Thymus (tissue), 14 donors: ENCODE measurements at places on chromosomes 5 and 9. TPM values are rescaled to one million over a fixed set of nuclear protein-coding genes. Genes with fewer than 3 reads are reported as not detected.

GRCh38 chr5:132220491-132220890 lies 7.2 kb downstream of the P4HA2 start:
- H3K36me3 ChIP-seq: no peaks in the 10 kb centered on the region
- DNase-seq: no peak
- H3K27ac ChIP-seq: no peak overlapping the region
- no peak overlapping the region for H3K4me3 ChIP-seq
- no peaks in the 10 kb centered on the region for H3K27me3 ChIP-seq
- peaks cover 14% of the 10 kb centered on the region for H3K4me1 ChIP-seq

GRCh38 chr9:37946041-37946440 lies 42.1 kb upstream of the SLC25A51 start:
- H3K27ac ChIP-seq: no peak overlapping the region

GRCh38 chr9:124835026-124835557 lies 18.2 kb upstream of the WDR38 start:
- H3K27me3 ChIP-seq: no peaks in the 10 kb centered on the region
- peaks cover 10% of the 10 kb centered on the region for H3K4me1 ChIP-seq
- peak overlapping the region; percentile 59 for H3K27ac ChIP-seq
- H3K4me3 ChIP-seq: no peak overlapping the region
- DNase-seq: no peak

PCDHGC5 gene
- 0.19 TPM for total RNA-seq

GRCh38 chr9:97473717-97474116 lies 27.7 kb upstream of the TMOD1 start:
- H3K4me1 ChIP-seq: no peaks in the 10 kb centered on the region
- H3K27me3 ChIP-seq: no peaks in the 10 kb centered on the region
- DNase-seq: no peak
- no peaks in the 10 kb centered on the region for H3K36me3 ChIP-seq

DNA sequence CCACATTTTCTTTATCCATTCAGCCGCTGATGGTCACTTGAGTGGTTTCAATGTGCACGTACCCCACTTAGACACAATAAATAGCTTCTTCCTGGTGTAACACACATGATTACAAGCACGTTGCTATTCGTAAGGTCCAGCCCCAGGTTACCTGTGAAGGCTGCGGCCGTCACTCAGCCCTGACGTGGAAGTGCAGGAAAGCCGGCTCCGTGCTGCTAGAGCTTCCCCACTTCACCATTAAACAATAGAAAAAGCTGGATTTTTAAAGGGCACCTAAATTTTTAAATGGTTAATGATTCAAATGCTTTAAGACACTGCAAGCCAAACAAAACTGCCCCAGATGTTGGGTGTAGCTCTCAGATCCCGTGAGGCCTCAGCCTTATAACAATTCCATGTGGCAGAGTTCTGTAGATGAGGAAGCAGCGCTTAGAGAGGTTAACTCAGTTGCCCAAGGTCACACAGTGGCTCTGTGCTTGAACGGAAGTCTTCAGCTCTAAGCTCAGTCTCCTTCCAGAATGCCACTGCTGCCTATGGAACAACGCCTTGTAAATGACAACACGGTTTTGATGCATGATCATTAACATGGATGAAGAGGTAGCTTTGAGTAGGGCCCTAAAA lies 125.7 kb downstream of the COL23A1 start:
- no peak overlapping the region for H3K27ac ChIP-seq
- no peaks in the 10 kb centered on the region for H3K27me3 ChIP-seq
- H3K4me3 ChIP-seq: no peak overlapping the region
- no peak for DNase-seq
- peaks cover 2% of the 10 kb centered on the region for H3K4me1 ChIP-seq

SPAG8 gene
- 3.1 TPM for total RNA-seq

GRCh38 chr5:56429110-56429561 lies 196.0 kb upstream of the ANKRD55 start:
- H3K27me3 ChIP-seq: no peaks in the 10 kb centered on the region
- no peak for DNase-seq
- H3K4me1 ChIP-seq: no peaks in the 10 kb centered on the region
- no peak overlapping the region for H3K27ac ChIP-seq
- no peak overlapping the region for H3K4me3 ChIP-seq
- H3K36me3 ChIP-seq: no peaks in the 10 kb centered on the region

GRCh38 chr5:141876628-141877355 lies 1.4 kb downstream of the PCDH1 start:
- peaks cover 7% of the 10 kb centered on the region for H3K4me1 ChIP-seq
- H3K27me3 ChIP-seq: peaks cover 64% of the 10 kb centered on the region
- no peak overlapping the region for H3K27ac ChIP-seq
- no peaks in the 10 kb centered on the region for H3K36me3 ChIP-seq
- no peak for DNase-seq
- H3K4me3 ChIP-seq: no peak overlapping the region

PCDHGB5 gene
- total RNA-seq: 1.6 TPM

HSPB3 gene
- 0.94 TPM for total RNA-seq

GRCh38 chr9:80127920-80128319 lies 556.2 kb downstream of the TLE4 start:
- no peaks in the 10 kb centered on the region for H3K36me3 ChIP-seq
- H3K27me3 ChIP-seq: no peaks in the 10 kb centered on the region
- no peaks in the 10 kb centered on the region for H3K4me1 ChIP-seq
- no peak overlapping the region for H3K4me3 ChIP-seq

BARHL1 gene
- not detected for total RNA-seq

GRCh38 chr5:169686137-169686536 lies 49.1 kb downstream of the DOCK2 start:
- H3K4me1 ChIP-seq: no peaks in the 10 kb centered on the region
- DNase-seq: no peak
- no peak overlapping the region for H3K27ac ChIP-seq
- H3K36me3 ChIP-seq: peaks cover 73% of the 10 kb centered on the region
- H3K27me3 ChIP-seq: no peaks in the 10 kb centered on the region

DNA sequence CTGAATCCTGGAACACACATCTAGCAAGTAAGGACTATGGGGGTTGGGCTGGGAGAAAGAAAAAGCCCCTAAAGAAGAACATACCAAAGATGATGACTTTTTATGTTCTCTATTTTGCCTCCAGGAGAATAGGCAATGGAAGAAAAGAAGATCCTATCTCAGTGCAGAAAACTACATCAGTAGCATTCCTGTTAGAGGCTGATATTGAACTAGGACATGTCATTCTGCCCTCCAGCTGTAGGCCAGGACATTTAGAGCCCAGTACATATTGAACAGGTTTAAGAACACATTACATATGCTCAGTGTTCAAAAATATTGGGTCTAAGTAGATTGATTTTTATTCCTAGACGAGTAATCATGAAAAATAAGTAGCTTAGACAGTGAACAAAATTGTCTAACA lies 24.7 kb downstream of the PRLR start:
- H3K4me3 ChIP-seq: no peak overlapping the region
- DNase-seq: no peak
- H3K4me1 ChIP-seq: no peaks in the 10 kb centered on the region

- H3K4me1 ChIP-seq: no peaks in the 10 kb centered on the region
- H3K36me3 ChIP-seq: no peaks in the 10 kb centered on the region
- H3K27me3 ChIP-seq: no peaks in the 10 kb centered on the region
- H3K4me3 ChIP-seq: no peak overlapping the region
Observed at GRCh38 chr5:72692651-72693442, 123.6 kb upstream of the TNPO1 start.
